ENCODE measurements at places on chromosomes 11 and 22.

DNA sequence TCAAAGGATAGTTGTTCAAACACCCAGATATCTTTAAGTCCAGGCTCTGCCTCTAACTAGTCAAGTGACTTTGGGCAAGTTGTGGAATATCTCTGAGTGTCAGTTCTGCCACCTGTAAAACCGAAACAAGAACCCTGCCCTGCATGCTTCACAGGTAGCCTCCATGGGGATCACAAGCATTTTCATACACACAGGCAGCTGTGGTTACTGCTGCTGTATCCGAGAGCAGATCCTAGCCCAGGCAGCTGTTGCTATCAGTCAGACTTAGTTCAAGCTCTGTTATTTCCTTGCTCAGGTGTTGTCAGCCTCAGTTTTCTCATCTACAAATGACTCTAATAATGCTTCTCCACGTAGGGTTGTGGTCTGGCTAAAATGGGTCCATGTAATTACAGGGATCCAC lies 6.5 kb upstream of the RASD2 start:
- DNase-seq: no peak

- no peak for DNase-seq
Observed at GRCh38 chr11:70732023-70732880, 333.9 kb downstream of the CTTN start.

GRCh38 chr22:24271386-24271854 lies 789 bp downstream of the SPECC1L start:
- no peak for DNase-seq

GRCh38 chr11:112524798-112525197 lies 264.1 kb upstream of the PLET1 start:
- DNase-seq: no peak

DNA sequence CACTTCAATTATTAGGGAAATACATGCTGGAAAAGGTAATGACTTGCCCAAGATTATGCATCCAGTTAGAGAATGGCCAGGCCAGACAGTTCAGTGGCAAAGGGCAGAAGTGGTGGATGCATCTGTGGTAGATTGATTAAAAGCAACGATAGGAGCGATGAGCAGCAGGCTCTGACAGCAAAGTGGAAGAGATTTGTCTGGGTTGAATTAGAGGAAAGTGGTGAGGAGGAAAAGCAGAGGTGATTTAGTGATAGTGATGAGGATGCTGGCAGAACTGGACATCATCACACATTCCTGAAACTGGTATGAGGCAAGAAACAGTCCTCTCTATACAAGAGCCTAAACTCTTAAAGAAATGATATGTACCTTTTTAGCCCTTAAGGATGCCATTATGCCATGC lies 12.5 kb downstream of the HSD17B12 start:
- DNase-seq: no peak

- no peak for DNase-seq
Observed at GRCh38 chr11:1707751-1708150, 10.8 kb downstream of the KRTAP5-6 start.

DNA sequence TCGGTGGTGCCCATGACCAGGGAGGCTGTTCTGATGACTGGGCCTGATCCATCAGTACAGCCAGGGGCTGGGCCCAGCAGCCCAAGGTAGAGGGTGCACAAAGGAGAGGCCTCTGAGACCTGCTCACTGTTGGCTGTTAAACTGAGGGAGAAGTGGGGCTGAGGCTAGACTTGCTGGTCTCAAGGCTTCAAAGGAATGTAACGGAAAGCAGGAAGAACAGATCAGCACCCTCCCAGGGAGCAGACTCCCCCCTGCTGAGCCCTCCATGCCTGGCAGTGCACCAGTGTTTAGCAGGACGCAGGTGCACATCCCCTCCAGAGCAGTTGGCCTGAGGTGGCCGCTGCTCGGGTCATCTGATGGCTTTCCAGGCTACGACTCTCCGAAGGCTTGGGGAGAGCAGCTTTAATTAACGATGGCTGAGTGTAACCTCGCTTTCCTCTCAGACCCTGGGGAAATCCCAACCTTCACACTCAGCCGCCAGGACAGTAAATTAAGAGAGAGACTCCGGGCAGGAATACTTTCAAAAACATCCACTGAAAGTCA lies 255.7 kb upstream of the NARS2 start:
- no peak for DNase-seq

DNA sequence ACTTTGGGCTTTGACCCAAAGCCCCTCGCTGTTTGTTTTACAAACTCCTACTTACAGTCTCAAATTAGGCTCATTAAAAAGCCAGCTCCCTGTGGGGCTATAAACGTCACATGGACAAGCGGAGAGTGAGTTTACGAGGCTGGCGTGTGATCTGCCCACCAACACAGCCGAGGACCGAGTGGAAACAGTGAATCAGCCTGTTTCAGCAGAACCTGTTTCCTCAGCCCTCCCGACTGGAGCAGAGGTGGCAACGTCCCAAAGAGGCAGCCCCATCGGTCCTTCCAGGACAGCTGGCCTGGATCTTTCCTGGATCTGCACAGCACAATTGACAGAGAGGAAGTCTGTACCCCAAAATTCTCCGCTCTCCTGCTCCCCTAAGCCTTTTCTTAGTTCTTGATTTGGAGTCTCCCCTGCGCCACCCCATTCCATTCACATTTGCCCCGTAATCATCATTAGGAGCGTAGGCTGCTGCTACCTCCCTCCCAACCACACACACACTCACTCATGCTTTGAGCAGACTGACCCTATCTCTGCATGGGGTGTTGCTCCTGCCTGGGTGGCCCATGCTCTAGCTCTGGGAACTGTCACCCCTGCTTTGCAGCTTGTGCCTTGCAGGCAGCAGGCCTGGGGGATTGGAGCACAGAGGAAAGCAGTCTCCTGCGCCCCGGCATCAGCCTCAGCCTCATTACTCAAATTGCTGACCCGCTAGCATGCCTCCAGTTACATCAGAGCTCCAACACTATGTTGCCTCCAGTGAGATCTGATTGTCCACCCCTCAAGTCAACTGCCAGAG lies 117.8 kb downstream of the NAT10 start:
- DNase-seq: no peak

DNA sequence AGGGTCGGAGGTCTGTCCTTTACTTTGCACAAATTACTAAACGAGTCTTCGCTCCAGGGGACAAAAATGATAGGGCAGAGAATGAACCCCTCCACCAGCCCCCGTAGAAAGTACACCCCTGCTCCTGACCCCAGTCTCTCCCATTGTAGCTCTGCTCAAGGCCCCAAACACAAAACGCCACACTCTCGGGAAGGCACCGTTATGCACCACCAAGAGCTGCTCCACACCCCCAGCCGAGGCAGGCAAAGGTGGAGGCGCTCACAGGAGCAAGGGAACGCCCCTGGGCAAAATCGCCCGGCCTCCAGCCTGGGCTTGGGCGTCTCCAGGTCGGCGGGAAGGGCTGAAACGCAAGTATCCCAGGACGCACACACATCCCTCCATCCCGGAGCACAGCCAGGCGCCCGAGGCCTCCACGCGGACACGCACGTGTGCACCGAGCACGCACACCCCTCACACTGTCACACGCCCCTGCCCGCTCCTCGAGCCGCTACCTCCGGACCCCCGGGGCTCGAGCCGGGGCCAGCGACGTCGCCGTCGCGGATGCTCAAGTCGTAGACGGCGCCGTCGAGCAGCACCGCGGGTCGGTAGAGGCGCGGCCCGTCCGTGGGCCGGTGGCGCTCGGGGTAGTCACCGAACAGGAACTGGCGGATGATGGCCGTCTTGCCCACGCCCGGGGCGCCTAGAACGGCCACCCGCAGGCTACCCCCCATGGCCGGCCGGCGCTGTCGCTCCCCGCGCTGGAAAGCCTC lies 786 bp downstream of the RASL10A start:
- no peak for DNase-seq

- DNase-seq: no peak
Observed at GRCh38 chr11:76355172-76355571, 25.8 kb downstream of the THAP12 start.

- no peak for DNase-seq
Observed at GRCh38 chr11:104997288-104997687, 25.7 kb downstream of the CASP5 start.

GRCh38 chr22:21102659-21103267 lies 57.0 kb downstream of the LRRC74B start:
- DNase-seq: peak; percentile 62

DNA sequence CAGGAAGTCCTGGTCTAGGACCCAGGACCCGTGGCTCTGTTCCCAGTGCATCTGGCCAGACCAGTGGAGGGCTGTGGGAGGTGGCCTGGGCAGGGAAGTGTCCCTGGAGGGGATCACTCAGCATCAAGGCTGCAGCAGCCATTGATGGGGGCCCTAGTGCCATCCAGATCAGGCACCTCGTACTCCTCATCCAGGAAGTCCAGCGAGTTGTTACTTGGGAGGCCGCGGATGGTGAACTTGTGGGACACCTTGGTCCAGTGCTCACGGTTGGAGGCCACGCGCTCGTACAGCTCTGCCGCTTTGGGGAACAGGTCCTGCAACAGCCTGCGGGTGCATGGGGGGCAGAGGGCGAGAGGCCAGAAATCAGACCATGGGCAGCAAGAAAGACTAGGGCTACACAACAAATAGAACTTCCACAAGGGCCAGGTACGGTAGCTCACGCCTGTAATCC lies 96.9 kb downstream of the PDE2A start:
- no peak for DNase-seq

GRCh38 chr11:118415739-118416068 lies 14.3 kb downstream of the ATP5MG start:
- no peak for DNase-seq

DNA sequence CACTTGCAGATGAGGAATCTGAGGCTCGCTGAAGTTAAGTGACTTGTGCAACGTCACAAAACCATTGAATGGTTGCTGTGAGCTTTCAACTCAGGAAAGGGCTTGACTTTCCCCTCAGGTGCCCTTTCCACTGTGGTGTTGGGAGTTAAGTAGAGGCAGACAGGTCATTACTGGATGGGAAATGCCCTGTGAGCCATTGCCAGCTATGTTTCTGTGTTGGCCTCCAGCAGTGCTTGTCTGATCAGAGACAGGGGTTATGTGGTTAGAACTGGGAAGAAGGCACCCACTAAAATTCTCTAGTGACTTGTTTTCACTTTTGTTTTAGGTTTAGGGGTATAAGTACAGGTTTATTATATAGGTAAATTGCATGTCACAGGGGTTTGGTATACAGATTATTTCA lies 96.6 kb downstream of the FDX1 start:
- DNase-seq: no peak

GRCh38 chr22:30078320-30079311 lies 1.6 kb upstream of the HORMAD2 start:
- DNase-seq: peak; percentile 32

- DNase-seq: no peak
Observed at GRCh38 chr11:45658292-45658991, 7.0 kb downstream of the CHST1 start.

- DNase-seq: no peak
Observed at GRCh38 chr11:67510023-67510345, 2.0 kb upstream of the CDK2AP2 start.

DNA sequence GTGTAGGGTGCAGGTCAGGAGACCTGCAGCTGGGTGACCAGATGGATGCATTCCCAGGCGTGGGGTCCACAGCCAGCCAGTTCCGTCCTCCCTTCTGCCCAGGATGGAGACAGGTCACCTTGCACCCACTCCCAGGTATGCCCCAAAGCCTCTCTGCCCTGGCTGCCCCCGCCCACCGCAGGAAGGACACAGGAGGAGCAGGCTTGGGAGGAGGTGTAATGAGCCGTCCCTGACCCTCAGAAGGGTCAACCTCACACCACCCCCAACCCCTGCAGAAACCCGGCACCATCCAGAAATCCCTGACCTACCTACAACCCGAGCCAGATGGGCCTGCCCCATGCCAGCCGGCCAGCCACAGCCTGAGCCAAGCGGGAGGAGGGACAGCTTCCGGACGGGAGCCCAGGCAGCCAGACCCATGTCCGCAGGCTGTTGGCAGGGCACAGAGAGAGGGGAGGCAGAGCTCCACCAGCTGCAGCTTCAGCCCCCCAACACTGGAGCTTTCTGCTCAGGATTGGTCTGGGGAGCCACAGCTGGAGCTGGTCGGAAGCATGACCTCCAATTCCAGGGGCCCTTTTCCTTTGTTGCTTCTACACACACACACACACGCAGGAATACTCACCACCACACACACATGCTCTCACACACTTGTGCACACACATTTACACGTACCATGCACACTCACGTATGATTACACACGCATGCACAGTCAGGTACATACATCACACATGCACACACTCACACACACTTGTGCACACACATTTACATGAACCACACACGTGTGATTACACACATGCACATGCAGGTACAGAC lies 5.3 kb downstream of the IFITM10 start:
- no peak for DNase-seq

- no peak for DNase-seq
Observed at GRCh38 chr22:27795696-27796517, 5.6 kb downstream of the MN1 start.

- no peak for DNase-seq
Observed at GRCh38 chr11:126182787-126183445, 28.5 kb downstream of the RPUSD4 start.

DNA sequence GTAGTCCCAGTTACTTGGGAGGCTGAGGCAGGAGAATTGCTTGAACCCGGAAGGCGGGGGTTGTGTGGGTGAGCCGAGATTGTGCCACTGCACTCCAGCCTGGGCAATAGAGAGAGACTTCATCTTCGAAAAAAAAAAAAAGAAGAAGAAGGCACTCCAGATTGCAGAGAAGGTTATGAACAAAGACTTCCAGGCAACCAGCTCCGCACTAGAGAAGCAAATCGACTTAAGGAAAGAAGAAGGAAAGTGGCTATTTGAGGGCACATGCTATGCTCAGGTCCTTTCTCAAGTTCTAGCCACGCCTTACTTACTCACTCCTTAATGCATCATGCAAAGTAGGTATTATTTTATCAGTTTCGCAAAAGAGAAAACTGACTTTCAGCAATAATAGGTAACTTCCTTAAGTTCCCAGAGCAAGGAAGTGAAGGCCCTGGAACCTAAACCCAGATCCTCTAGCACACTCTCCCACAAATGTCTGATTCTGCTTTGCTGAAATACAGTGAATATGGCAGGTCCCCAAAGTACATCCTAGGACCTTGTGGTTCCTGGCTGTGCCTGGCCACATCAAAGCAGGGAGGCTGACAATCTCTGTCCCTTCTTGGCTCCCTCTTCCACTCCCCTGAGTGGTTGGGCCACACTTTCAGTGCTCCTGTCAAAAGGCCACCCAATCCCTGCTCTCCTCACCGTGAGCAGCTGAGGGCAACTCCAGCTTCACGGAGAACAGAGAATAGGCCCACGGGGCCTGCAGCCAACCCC lies 14.2 kb downstream of the CD3E start:
- no peak for DNase-seq

DNA sequence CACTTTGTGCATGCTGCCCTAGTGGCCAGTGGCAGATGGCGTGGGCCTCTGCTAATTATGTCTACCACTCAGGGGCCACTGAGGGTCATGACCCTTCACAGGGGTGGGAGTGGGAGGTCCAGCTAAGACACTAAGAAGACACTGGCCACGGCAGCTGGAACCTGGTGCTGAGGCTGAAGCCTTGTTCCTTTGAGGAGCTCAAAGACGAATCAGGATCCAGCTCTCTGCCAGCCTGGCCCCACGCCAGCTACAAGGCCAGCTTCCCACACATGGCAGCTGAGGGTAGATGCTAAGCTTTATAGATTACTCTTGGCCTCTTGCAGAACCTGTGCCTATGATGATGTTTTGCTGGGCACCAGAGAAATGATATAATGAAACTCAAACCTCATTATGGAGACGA lies 226.3 kb downstream of the DSCAML1 start:
- DNase-seq: no peak

Data from CD4-positive, alpha-beta memory T cell (primary cell).